ENCODE measurements at places on chromosomes 5 and 9.

DNA sequence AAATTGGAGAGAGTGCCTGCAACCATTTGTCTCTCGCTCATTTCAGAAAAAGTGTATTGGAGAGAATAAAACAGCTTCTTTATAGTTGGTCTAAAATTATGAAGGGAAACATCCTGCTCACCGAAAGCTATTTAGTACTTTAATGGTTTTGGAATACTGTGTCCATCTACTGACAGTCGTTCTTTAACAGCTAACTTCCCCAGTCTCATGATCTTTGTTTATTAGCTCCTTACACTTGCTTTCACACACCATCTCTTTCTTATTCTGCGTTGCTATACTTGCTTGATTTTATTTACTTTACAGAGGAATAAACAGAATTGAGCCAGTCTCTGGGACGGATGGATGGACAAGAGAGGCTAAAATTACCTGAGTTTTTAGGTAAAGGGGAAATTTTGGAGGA lies 229.3 kb downstream of the CCDC171 start:
- DNase-seq = no peak

DNA sequence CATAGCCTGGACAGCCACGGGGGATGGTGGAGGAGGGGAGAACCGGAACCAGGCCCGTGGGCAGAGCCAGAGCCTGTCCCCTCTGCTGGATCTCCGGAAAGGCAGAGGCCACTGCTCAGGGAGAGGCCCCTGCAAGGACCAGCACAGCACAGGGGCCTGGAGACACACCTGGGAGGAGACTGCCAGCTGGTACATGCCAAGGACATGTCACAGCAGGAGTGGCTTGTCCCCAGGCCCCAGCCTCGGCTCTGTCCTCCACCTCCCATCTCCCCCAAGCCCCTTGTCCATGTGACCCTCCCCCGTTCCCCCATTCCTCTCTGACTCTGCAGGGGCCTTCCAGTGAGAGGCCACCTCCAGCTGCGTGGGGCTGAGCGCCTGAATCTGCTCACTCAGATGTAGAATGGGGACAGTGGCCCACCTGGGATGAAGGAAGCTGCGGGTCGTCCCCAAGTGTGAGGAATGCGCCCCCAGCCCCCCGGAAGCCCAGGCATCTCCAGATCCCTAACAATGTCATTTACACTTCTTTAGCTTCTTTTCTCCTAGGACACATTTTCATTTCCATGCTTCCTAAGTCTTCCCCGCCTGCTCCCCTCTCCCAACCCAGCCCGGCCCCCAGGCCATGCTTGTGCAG lies 349.6 kb upstream of the IRX2 start:
- DNase-seq = no peak

GRCh38 chr5:14628346-14628745 lies 36.2 kb upstream of the OTULIN start:
- DNase-seq = no peak

- DNase-seq = no peak
Measured at GRCh38 chr5:173688703-173689102, 72.3 kb upstream of the BOD1 start.

DNA sequence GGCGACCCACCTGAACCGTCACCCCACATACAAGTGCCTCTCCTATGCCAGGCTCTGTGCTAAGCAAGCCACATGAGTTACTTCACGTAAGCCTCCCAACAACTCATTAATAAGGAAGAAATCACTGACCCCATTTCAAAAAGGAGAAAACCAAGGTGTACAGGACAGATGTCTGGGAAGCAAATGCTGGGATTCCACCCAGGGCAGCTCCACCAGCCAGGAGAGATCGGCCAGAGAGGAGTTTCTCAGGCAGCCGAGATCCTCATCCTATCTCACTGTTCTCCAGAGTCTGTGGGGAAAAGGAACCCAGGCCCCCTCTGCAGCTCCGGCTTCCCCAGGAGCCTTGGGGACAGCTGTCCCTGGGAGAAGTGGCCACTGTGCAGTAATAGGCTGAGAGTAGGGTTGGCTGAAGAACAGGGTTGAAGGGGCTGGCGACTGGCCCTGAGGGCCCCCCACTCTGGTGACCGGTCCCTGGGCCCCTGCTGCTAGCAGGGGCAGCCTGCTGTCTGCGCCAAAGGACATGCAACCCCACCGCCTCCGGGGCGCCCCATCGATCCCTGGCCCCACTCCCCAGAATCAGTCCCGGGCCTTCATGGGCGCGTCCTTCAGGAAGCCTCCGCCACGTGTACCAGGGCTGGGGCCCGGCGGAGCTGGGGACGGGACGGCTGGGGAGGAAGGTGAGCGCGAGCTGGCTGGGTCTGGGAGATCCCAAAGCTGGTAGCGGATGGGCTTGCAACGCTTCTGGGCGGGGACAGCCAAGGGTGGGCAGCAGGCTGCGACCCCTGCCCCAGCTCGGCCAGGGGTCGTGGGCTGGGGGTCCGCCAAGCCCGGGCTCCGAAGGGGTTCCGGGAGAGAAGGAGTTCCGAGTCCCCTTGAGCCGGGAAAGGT lies 44.1 kb upstream of the STXBP1 start:
- no peak for DNase-seq

DNA sequence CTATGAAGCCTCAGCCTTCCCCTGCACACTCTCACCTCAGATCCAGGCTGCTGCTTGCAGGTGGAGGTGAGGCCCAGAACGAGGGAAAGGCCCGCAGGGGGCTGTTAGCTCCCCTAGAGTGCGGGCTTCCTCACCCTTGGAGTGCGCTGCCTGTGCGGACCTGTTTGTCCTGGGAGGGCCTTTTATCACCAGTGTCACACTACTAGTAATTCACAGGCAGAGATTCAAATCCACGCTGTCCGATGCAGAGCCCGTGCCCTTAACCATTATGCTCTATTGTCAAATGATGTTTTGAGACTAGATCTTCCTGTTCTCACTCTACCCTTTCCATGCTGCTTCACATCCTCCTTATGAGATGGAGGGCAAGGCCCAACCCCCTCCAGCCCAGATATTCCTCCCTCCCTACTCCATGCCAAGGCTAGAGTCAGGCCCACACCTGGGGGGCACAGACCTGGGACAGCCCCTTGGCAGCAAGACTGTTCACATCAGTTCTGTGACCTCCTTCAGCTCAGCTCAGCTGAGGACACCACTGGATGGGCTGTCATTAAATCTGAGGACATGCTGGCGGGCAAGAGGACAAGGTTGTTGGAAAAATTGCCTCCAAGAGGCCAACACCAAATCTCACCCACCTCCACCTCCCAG lies 112.8 kb upstream of the SPOCK1 start:
- no peak for DNase-seq

- DNase-seq = no peak
Measured at GRCh38 chr9:105053209-105053652, 125.3 kb upstream of the ABCA1 start.

GRCh38 chr5:170265522-170265921 lies 32.1 kb downstream of the LCP2 start:
- no peak for DNase-seq

Data from T-helper 22 cell (primary cell).